ENCODE measurements at places on chromosomes 12 and 14.

GRCh38 chr14:104574978-104575583, 4.5 kb upstream of the C14orf180 start:
- DNase-seq: no peak

DNA sequence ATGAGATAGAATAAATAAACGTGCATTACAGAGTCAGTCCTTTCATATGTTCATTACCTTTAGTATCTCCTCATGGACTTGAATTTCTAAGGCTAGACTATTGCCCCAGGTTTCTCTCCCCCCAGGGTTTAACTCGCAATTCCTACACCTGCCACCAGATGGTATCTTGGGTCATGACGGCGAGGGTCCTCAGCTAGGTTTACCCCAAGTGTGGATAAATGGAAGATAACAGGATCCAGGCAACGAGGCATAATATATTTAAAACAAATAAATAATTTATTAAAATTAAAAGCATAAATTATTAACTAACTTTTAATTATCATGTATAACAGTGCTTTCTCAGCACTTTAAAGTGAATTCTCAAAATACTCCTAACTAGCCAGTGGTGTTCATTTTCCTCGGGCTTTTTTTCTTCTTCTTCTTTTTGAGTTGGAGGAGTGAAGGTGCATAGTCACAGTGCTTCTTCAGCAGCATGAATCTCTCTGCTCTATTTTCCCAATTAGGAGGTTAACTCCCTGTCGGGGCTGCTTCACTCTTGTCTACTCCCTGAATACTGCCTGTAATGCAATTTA, 243.5 kb upstream of the CAND1 start:
- DNase-seq: no peak

GRCh38 chr14:65168840-65169239, 66.5 kb upstream of the MAX start:
- no peak for DNase-seq

DNA sequence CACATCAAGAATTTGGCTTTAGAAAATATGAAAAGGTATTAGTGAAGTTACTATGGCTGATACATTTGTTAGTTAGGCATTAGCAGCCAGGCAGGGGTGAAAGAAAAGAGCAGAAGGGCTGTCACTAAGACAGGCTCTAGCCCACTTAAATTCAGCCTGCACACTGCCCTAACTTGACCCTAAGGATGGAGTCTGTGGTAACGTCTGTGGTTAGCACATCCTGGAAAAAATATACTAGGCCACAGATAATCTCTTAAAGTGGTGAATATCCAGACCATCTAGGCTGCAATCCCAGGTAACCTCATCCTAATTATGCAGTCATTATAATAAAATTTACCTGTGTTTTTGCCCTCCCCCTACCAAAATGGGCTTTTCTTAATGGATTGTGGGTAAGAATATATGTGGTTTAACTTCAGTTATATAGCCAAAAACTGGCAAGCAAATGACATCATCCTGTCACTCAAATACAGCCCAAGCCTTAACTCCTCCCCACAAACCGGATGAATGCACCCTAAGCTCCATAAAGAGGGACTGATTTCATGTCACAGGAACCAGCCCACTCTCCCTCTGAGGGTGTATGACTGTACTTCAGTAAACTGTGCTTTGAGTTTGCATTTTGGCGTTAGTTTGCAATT, 440.9 kb downstream of the LRFN5 start:
- DNase-seq: no peak
